ENCODE measurements at places on chromosomes 4 and X.

- DNase-seq: no peak
Measured at GRCh38 chr4:29558789-29559188, 1161.4 kb upstream of the PCDH7 start.

DNA sequence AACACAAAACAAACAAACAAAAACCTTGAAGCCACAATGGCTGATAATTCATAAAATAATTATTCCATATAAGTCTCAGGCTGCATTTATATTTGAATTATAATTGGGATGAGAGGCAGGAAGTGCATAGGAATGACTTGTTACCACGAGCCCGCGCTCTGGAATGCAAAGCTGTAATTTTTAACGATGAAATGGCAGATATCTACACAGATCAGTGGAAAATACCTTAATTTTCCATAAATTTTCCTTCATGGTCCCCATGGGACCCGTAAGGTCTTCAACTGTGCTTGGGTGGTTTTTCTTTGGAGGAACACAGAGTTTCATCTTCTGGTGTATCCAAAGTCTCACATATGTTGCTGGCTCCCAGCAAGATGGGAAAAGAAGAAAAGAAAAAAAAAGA is 226.8 kb downstream of the SHOX start:
- peak; percentile 44 for DNase-seq

GRCh38 chr4:135098061-135098460 is 896.5 kb upstream of the PABPC4L start:
- DNase-seq: no peak

DNA sequence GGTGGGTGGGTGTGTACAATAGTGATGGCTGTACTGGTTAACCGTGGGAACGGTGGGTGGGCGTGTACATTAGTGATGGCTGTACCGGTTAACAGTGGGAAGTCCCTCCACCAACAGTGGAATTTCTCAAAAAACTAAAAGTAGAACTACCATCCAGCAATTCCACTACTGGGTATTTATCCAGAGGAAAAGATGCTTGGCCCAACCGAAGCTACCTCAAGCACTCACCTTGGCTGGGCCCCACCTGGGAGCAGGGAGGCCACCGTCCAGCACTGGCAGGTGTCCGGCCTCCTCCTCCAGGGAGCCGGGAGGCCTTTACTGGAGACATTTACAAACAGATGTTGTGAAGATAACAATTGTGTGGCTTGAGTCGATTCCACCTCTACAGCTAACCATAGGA is 6.0 kb upstream of the MAEA start:
- DNase-seq: no peak

DNA sequence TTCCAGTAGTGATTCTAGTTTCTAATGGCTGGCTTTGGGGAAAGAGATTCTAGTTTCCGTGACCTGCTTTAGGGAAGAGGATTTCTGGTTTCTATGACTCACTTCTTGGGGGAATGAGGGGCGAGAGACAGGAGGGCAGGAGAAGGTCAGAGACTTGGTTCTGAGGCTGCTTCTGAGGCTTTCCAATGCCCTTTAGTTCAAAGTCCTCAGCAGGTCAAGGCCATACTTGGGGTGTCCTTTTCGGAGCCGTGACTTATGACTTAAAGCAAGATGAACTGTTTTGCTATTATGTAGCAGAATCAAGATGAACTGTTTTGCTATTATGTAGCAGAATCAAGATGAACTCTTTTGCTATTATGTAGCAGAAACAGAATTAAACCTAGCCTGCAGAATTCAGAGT is 52.2 kb upstream of the TLR3 start:
- DNase-seq: no peak

DNA sequence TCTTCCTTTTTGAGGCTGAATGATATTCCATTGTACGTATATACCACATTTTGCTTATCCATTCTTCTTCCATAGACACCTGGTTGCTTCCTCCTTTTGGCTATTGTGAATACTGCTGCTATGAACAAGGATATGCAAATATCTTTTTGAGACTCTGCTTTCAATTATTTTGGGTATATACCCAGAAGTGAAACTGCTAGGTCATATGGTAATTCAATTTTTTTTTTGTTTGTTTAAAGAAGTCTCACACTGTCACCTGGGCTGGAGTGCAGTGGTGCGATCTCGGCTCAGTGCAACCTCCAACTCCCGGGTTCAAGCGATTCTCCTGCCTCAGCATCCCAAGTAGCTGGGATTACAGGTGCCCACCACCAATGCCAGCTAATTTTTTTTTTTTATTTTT is 75.3 kb downstream of the METTL14 start:
- no peak for DNase-seq

DNA sequence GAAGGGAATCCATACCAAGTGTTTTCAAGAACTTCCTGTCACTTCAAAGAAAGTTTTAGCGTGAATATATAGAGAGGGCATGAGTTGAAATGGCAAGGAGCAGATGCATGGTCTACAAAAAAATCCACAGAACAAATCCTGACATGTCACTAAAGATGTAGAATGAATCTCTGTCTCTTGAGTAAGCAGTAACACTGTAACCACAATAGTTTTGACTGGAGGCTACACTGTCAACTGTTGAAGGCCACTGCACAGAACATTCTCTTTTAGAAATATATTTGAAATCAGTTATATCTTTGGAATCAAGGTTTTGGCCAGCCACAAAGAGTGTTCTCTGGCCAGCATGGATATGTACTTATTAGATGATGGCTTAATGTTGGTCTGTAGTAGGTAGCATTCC is 83.8 kb downstream of the VCX3B start:
- no peak for DNase-seq

DNA sequence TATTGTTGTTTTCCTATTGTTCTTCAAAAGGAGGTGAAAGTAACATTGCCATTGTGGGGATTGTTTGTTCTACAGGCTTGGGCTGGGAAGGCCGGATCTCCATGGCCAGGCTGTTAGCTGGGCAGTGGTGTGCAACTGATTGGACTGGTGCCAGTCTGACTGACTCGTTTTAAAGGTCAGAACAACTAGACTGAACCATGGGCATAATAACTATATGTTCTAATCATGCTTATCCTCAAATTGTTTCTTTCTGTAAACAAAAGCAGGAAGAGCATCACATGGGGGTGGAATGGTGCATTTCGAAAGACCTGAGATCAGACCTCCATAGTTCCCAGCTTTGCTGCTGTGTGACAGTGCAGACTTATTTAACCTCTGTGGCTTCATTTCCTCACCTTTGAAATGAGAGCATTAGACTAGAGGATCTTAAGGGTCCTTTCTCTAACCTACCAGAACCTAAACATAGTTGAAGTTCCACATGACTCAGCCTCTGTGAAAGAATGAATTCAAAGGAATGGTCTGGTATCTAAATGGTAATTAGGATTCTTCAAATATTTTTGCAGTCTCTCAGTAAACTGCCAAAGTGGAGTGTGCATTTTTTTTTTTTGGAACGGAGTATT is 66.7 kb upstream of the PGRMC2 start:
- DNase-seq: peak; percentile 93

DNA sequence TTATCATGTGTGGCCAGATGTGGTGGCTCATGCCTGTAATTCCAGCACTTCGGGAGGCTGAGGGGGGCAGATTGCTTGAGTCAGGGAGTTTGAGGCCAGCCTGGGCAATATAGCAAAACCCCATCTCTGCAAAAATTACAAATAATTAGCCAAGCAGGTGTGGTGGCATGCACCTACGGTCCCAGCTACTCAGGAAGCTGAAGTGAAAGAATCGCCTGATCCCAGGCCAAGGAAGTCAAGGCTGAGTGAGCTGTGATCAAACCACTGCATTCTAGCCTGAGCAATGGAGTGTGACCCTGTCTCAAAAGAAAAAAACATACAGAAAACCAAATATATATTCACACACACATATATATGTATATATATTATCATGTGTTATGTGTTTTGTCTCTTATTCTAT is 15.0 kb downstream of the APELA start:
- DNase-seq: no peak

GRCh38 chrX:84735025-84735424 is 232.8 kb upstream of the HDX start:
- DNase-seq: no peak

DNA sequence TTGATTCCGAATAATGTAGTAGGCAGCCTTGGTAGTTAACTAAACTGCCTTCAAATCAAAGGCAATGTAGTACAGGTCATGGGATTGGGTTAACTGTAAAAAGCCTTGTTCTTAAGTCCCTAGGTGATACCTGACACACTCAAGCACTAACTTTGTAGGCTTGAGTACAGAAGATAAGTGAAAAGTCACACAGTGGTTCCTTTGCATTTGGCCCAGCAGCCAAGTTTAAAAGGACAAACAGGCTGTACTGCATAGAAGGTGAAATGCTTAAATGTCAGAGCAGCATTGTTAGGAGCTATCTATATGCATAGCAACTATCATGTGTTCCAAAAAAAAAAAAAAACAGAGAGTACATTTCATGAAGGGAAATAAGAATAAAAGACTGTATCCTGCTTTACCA is 178.4 kb downstream of the ATOH1 start:
- no peak for DNase-seq

GRCh38 chr4:183602557-183603027 is 56.4 kb downstream of the RWDD4 start:
- DNase-seq: peak; percentile 18

DNA sequence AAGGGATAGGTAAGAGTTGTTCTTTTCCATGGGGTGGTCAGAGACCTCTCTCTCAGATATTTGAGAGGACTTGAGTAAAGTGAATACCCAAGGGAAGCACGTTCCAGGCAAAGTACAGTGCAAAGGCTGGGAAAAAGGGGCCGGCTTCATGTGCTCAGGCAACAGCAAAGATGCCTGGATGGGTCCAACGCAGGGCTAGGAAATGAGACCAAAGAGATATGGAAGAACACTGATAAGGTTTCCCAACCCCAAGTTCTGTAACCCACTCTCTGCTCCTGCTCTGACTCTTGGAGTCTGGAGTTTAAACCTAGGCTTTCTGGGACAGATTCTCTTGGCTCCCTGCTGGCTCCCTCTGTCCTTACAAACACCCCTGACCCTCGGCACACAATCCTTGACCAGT is 36.2 kb upstream of the PROM1 start:
- no peak for DNase-seq

- DNase-seq: no peak
Measured at GRCh38 chr4:117491516-117491915, 406.1 kb upstream of the TRAM1L1 start.

DNA sequence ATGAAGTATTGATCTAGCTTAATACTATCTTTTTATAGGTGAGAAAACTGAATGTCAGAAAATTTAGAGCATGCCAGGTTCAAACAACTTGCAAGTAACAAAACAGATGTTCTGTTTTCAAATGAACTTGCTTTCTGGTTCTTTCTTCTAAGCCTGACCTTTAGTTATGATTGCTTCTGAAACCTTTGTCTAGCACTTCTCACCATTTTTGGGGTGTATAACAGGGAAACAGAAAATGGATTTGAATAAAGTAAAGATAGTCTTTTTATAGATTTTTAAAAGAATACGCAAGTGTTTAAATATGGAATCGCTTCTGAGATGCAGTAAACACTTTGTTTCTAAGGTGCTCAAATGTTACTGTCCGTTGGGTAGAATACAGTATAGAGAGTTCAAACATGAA is 687.2 kb upstream of the CPEB2 start:
- no peak for DNase-seq

- DNase-seq: no peak
Measured at GRCh38 chrX:447052-447451, 60.3 kb upstream of the PPP2R3B start.

DNA sequence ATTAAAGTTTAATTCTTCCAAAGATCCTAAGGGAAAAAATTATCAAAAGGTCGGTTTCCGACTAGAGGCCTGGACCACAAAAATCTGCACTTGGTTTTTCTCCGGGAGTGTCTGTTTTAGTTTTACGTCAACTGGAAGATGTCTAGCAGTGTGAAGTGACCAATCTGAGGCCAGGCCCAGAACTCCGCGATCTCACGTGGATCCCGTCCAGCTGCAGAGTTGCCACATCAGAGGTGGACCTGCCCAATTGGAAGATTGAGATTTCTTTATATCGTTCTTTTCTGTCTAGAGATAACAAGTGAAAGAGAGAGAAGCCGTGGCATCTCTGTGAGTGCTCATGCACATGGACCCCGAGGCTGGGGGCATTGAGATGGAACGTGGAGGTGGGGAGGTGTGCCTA is 115.8 kb downstream of the AFF1 start:
- DNase-seq: no peak

DNA sequence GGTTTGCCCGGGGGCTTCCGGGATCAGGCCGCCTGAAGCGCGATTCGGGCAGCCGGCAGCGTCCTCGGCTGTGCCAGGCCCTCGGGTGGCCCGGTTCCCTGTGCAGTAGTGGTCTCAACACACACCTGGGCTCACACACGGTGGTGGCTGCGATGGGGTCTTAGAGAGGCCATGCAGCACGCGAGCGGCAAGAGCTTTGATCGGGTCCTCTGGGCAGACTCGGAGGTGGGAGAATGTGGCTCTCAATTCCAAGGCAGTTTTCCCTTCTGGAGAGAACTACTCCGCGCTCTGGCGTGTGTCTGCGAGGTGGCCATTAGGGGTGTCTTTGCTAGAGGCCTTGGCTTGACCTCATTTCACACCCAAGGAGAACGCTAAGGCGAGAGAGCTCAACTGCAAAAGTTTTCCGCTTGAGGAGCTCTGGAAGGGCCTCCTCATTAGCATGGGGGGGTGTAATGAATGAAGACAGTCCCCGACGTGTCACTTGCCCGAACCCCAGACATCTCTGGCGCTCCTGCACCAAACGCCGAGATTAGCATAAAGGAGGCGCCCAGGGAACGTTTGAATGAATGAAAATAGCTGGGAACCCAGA is 771 bp upstream of the RBPJ start:
- peak; percentile 39 for DNase-seq

- peak; percentile 84 for DNase-seq
Measured at GRCh38 chr4:14095831-14096230, 468.3 kb upstream of the BOD1L1 start.

DNA sequence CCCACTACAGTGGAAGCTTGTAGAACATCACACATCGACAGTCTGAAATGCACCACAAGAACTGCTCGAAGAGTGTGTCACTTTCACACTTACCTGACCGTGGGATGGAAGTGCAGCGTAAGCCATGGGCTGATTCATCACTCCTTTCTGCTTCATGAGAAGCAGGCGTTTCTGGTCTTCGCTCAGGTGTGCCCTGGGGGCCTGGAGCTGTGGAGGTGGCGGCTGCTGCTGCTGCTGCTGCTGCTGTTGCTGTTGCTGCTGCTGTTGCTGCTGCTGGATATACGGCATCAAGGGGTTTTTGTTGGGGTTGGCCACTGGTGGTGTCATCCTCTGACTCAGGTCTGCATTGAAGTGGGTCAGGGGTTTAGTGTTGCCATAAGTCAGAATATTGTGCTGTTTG is 223.6 kb downstream of the MGST2 start:
- no peak for DNase-seq

DNA sequence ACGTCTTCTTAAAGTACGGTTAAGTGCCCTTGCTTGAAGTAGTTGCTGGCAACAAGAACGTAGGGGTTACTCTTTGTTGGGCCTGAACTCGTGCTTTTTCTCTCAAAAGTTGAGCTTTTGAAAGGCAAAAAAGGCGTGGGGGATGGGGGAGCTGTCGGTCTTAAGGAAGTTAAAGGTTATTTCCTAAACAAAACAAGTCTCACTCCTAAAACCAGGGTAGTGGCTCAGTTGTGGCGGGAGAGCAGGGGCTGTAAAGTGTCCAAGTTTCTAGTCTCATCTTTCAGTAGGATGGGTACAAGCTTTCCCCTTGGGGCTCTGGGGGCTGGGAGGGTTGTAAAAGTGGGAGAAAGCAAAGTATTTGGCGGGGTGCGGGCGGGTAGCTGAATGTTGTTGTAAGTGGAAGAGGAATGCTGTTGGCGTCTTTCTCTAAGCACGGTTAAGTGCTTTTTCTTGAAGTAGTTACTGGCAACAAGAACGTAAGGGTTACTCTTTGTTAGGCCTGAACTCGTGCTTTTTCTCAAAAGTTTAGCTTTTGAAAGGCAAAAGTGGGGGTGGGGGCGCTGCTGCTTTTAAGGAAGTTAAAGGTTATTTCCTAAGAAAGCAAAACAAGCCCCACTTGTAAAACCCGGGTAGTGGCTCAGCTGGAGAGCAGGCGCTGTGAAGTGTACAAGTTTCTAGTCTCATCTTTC is 904 bp upstream of the WDR1 start:
- peak; percentile 44 for DNase-seq

Measured in fibroblast of skin of scalp (primary cell).